Uterus (tissue), 4 donors: ENCODE measurements at places on chromosomes 1 and 21. TPM values are rescaled to one million over a fixed set of nuclear protein-coding genes. Genes with fewer than 3 reads are reported as not detected.

RUNX3 gene
- 1.7 TPM for total RNA-seq

PDE4B gene
- total RNA-seq: 15.1 TPM

GRCh38 chr1:33008051-33008914, 28.4 kb downstream of the AK2 start:
- no peak for DNase-seq

DNA sequence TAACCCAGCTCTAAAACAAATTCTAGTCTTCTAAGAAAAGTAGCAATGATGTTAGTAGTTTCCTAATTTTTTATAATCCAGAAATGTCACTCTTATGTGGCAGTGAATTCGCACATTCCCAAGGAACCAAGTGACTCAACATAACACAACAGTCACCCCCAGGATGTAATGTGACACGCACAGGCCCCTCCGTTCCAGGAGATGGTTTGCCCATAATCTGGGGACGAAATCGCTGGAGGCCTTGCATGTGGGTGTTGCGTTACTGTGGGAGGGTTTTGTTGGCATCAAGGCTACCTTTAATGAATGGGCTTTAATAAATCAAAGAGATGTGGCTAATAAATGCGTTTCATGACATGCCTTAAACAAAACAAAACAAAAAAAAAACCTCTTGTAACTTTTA, 50.9 kb downstream of the EVA1C start:
- peak; percentile 47 for DNase-seq

GNAT2 gene
- total RNA-seq: not detected

THEM5 gene
- not detected for total RNA-seq

DNA sequence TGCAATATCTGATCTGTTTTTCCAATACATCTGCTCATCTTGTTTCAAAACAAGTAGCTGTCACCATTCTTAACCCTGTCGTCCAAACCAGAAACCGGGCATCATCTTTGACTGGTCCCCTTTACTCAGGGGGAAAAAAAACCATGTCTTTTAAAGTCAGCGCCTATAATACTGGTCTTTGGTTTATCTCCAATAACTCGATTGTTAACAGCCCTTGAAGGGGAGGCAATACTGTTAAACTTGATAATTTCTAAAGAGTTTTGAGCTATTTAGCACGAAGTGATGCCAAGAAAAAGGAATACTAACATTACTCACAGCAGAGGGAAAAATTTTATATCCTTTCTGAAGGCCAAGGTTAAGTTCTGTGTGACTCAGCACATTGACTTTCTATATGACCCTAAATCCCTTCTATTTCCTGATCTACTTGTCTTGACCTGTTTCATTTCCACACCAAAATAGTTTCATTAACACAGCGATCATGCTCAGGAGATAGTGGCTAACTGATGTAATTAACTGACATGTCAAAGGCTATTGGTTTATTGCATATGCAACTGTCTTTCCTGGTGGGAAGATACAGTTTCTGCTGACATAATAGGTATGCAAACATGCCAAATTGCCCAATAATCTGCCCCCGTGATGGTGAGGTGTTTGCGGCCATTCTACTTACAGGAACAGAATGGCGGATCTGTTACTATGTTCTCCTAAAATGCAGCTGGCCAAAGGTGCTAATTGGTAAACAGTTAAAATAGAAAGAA, 59.1 kb downstream of the NFIA start:
- no peak for DNase-seq

GRCh38 chr1:67862685-67863084, 29.4 kb upstream of the GNG12 start:
- no peak for DNase-seq

LDLRAD2 gene
- not detected for total RNA-seq

GRCh38 chr1:5497503-5497902, 494.7 kb downstream of the NPHP4 start:
- DNase-seq: no peak

PGLYRP3 gene
- total RNA-seq: not detected

DNA sequence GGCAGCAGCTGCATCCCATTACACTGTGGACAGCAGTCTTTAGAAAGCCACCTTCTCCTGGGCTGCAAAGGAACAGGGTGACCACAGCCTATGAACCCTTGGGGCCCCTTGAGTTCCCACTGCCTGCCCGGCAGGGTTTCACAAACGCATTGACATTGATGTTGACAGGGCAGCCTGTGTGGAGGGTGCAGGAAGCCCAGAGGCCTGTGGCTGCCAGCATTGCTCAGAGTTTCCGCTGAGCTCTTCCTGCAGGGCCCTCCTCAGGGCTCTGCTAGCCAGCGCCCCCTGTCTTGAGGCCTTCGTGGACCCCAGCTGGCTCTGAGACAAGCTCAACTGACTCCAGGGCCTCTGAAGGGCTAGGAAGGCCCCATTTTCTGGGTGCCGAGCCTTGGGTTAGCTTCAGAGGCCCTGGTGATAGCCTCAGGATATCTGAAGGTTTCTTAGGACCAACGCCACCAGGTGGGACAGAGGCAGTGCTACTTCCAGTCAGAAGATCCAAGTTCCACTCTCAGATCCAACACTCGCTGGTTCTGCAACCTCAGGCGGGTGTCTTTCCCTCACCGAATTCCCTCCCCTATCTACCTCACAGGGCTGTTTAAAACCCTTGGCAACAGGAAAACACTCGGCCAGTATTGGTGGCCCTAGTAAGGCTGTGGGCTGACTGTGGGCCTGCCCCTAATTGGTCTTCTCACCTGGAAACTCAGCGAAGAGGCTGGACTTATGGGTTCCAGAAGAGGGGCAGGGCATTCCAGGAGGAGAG, 27.2 kb upstream of the EPS8L3 start:
- peak; percentile 45 for DNase-seq

DNA sequence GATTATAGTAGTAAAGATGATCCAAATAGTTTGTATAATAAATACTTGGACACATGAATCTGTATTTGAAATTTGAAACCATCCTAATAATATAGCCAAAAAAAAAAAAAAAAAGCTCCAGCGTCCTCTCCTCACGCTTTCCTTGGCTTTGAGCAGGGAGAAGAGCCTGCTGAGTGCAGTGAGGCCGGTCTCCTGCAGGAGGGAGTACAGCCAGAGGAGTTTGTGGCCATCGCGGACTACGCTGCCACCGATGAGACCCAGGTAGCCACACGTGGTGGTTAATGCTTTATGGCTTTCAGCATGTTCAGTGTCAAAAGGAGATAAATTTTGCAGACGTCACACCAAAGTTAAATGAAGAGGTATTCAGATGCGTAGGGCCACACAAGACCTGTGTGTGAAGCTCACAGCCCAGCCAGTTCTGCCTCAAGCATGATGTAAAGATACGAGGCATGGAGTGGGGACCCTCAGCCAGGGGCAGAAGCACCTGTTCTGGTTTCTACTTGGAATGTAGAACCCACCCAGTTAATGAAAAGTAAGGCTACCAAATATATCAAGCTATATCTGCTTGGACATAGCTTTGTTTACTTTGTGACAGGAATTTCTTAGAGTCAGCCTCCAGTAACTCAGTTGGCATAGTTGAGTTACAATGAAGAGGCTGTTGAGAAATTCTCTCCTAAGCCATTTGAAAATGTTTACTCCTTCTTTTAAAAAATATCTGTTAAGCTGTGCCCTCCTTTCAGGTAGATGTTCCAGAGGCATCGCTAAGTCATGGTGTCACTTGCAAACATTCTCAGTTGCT, 8.1 kb downstream of the PRMT2 start:
- DNase-seq: no peak

GRCh38 chr1:61284248-61284854, 202.0 kb downstream of the NFIA start:
- no peak for DNase-seq

- no peak for DNase-seq
Measured at GRCh38 chr1:68558321-68559026, 61.6 kb upstream of the DEPDC1 start.

DNA sequence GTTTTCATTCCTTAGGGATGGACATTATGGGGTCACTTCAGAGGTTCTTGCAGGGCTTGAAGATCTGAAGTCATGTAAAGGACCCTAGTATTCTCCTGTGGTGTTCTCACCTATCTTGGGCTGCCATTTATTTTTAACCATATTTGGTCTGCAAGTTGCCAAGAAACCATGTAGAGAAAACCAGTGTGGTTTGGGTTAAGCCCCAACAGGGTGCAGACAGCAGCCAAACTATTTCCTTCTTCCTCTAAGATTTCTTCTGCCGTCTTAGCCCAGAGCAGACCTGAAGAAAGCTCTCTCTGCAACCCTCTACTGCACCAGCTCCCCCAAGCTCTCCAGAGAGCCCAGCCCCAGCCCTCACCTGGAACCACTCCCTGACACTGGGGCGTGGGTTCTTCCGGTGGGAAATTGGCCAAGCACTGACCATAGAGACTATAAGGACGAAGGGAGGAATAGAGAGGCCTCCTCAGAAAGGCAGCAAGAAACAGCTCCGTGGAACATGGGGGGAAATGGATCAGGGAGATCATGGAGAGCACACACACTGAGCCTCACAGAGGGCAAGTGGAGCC, 136.6 kb downstream of the SYF2 start:
- no peak for DNase-seq

IGSF3 gene
- total RNA-seq: 3.8 TPM

SLC9A1 gene
- 33.6 TPM for total RNA-seq

GRCh38 chr1:47782414-47783166, 214.6 kb downstream of the TRABD2B start:
- no peak for DNase-seq

DNA sequence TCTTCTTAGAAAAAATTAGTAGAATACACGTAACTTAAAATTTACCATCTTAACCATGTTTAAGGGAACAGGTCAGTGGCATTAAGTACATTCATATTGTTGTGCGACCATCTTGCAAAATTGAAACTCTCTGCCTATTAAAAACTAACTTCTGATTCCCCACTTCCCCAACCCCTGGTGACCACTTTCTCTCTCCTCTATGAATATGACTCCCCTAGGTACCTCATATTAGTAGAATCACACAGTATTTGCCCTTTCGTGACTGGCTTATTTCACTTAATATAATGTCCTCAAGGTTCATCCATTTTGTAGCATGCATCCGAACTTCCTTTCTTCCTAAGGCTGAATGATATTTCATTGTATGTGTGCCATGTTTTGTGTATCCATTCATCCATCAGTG, 15.1 kb upstream of the TARBP1 start:
- DNase-seq: no peak

CD5L gene
- total RNA-seq: not detected

DNA sequence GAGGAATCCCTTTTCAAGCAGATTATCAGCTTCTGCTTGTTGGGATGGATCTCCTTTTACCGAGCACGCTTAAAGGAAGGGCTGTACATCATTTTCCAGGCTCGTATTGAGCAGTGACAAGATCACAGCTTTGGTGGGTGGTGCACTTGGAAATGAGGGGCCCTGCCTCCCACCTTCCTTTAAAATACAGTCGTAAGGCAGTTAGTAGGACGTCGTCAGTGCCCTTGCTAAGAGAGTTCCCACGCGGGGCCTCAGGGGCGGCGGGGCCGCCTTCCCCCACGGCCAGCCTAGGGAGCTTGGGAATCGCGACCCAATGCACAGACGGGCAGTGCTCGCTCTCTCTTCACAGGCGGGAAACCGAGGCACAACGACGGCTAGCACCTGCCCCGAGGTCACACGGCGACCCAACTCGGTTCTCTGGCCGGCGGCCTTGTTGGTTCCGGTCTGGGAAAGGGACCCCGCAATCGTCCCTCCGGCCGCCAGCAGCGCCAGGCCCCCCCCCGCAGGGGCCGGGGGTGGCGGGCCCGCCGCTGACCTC, 58.6 kb downstream of the H3-3A start:
- no peak for DNase-seq

DNA sequence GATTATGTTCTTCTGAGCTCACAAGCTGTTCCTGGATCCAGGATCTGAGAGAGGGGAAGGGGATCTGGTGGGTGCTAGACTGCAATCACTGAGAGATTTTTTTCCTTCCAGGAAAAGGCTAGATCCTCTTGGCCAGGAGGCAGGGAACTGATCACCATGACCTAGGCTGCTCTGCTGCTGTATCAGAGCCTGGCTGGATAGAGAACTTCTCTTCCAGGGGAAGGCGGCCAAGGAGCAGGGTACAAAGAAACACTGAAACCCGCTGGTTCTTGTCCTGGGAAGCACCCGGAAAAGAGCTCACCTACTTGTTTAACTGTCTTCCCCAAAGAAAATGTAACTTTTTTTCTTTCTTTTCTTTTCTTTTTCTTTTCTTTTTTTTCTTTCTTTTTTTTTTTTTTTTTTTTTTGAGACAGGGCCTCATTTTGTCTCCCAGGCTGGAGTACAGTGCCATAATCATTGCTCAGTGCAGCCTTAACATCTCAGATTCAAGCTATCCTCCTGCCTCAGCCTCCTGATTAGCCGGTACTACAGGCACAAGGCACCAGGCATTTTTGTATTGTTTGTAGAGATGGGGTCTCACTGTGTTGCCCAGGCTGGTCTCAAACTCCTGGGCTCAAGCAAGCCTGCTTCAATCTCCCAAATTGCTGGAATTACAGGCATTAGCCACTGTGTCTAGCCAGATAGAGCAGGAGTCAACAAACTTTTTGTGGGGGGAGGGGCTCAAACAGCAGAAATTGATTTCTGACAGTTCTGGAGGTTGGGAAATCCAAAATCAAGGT, 12.4 kb upstream of the RPS6KA1 start:
- no peak for DNase-seq

EXOC8 gene
- 27.1 TPM for total RNA-seq

DNA sequence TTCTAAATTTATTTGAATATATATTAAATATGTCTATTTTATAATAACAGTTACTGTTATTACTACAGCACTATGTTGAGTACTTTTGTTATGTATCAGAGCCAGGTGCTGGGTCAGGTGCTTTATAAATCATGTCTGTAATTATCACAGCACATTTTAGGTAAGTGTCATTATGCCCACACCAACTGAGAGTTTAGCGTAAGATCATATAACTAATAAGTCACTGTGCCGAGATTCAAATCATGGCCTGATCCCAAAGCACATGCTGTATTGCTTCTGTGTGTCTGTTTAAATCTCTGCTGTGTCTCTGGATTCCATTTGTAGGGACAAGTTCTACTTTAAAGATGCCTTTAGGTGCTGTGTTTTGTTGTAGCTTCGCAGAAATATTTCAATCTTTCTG, 1.9 kb downstream of the GPSM2 start:
- DNase-seq: no peak

EPHA2 gene
- total RNA-seq: 7.9 TPM

NEK2 gene
- not detected for total RNA-seq
